CD4-positive, alpha-beta T cell treated with Interleukin-2 at 100 ng/mL for 4 hours (primary cell): ENCODE measurements at places on chromosomes 2 and 18.
A peak's percentile ranks its signal among the peaks of the same experiment; 100 is the strongest.

DNA sequence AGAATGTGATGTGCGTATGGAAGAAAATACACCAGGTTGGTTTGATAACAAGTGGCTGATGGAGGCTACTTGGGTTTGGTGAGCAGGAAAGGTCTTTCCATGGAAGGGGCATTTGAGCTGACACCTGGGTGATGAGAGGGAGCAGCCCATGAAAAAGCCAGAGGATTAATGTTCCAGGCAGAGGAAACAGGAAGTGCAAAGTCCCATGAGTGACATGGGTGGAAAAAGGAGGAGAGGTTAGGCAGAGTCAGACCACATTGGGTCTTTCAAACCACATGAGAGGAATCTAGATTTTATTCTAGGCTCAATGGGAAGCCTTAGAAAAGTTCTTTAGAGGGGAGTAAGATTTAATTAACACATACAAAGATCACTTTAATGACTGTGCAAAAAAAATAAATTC lies 195.7 kb downstream of the LRATD1 start:
- DNase-seq, result no peak

DNA sequence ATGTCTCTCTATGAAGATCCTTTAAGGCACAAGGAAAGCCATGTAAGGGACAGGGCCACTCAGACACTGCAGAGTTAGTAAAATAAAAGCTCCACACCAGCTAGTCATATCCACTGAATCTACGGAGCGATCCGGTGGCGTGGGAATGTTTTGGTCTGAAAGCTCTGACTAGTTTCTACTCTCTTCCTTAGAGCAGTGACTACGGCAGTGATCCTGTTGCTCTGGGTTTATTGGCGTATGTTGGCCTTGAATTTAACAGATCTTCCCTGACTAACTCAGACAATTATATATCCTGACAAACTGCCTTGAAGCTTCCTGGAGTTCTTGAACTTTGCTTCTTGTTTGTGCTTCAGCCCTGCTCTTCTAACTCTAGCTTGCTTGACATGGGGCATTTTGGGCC lies 115.3 kb upstream of the FZD5 start:
- DNase-seq, result no peak

DNA sequence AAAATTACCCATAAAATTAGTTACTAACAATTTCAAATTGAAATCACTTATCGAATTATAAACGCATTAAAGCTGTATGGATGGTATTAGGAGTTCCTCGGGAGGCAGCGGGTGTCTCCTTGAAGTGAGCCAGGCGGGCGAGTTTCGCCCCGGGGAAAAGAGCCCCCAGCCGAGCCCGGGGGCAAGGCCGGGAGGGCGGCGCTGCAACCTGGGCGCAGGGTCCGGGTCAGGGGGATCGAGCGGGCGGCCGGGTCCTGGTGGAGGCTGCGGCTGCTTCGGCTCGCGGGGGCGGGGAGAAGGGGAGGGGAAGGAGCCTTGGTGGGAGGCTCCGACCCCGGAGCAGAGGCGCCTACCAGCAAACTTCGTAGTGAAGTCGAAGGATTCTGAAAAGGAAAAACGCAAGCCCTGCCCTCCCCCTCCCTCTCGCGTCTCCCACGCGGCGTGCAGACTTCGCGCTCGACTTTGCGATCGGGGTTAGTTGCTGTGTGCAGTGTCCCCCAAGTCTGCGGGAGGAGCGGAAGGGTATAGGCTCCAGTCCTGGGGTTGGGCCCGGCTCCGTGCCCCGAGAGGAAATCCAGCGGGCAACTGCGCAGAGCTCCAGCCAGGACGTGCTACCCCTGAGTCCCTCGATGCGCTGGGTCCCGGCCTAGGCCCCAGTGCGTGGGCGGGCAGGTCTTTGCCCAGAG lies 140.8 kb downstream of the MEIS1 start:
- no peak for DNase-seq

- DNase-seq, result no peak
Observed at GRCh38 chr18:23632615-23633014, 30.1 kb downstream of the ANKRD29 start.

DNA sequence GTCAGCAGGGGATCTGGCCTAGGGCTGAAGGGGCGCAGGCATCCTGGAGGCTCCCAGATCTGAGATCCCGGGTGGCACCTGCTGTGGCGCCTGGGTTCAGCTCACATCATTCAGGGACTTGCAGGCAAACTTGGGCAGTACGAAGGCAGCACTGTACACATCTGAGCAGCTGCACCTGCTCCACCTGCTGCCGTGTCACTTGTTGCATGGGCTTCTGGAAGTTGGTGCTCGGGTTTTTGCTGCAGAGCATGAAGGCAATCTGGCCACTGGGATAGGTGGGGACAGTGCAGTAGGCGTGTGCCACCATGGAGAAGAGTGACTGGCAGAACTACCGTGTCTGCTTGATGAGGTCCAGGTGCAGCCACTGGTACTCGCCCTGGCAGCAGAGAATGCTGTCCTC lies 48.6 kb downstream of the UGGT1 start:
- DNase-seq, result no peak

DNA sequence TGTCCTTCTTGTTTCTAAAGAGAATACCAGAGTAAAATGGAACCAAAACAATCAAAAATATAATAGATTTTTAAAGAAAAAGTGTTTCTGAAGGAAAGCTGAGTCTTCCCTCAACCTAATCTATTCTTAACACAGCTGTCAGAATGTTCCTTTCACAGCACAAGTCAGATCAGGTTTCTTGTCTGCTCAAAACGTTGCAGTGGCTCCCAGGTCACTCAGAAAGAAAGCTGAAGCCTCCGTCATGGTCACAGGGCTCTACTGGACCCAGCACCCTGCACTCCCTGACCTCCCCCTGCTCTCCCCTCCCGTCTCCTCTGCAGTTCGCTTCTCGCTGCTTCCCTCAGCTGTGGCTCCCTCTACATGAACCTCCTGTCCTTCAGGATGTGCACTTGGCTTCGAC lies 90.7 kb upstream of the PTPRM start:
- DNase-seq, result no peak

GRCh38 chr2:234771980-234772732 lies 179.7 kb upstream of the SH3BP4 start:
- DNase-seq, result no peak

DNA sequence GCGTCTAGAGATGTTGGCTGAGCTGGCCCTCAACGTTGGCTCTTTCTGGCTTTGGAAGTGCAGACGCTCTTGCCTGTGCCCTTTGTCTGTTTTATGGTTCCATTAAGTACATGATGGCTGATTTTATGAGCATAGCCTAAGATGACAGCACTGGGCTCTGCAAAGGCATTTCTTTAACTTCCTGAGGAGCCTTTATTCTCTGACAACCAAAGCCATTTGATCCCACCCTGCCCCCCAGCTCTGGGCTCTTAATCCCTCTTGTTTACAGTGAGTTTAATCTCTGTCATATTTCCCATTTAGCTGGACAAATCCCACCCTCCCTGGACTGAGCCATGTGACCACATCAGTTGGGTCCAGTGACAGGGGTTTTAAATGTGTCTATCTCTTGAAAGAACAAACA lies 195.9 kb downstream of the ACKR3 start:
- DNase-seq, result no peak

DNA sequence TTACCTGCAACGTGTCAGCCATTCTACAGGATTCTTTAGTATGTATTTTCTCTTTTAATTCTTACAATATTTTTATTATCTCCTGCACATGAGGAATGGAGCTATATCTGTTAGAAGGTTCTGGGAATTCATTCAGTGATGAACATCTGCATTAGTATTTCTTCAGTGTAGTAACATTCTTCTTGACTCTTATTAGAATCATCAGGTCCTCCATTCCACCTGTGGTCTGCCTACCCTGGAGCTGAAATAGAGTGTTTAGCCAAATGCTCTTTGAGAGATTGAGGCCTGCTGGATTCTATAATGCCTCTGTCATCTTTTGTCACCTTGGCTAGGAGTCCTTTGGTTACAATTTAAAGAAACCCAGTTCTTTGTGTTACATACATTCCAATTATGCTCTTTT lies 54.4 kb downstream of the RHBDD1 start:
- DNase-seq, result no peak

DNA sequence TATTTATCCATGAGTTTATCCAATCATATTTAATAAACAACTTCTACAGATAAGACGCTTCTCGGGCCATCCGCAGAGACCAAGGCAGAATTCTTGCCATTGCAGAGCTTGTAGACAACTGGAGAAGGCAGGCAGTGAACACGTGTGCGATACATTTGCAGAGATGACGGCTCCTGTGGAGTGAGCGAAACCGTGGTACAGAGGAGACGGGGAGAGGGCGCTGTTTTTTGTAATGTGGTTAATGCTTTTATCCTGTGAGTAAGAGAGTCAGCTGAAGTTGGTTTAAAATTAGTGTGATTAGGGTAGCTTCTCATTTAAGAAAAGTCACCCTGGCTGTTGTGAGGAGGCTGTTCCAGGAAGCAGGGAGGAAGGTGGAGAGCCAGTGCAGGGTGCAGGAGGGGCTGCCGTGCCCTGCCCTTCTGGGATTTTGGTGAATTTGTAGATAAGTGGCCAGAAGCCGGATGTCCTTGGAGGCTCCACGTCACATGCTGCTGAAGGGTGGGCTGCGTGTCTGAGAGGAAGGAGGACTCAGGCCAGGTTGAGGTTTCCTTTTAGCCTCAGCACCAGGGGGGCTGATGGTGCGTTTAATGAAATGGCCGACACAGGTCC lies 151.4 kb downstream of the SNTG2 start:
- DNase-seq, result no peak

- DNase-seq, result no peak
Observed at GRCh38 chr18:4639628-4640310, 184.7 kb upstream of the DLGAP1 start.

GRCh38 chr18:44938720-44939665 lies 258.3 kb downstream of the SETBP1 start:
- no peak for DNase-seq

DNA sequence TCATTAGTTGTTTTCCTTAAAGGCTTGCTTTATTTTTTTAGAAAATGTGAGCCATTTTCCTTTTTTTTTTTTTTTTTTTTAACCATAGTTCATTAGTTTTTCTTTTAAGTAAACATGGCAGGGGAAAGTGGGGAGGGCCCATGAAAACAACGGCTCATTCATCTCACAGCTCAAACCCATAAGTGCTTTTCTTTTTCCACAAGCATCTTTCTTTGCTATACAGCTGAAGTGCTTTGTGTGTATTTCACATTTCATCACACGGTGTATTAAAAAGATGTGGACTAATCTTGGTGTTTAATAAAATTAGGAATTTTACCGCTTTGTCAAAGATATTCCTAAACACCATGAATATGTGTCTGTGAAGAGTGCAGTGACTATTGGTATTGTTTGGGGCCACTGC lies 41.6 kb downstream of the RHBDD1 start:
- DNase-seq, result no peak

GRCh38 chr18:64103986-64104385 lies 44.9 kb downstream of the LINC00305 start:
- no peak for DNase-seq

- peak; percentile 25 for DNase-seq
Observed at GRCh38 chr18:63152791-63153190, 166.8 kb downstream of the BCL2 start.

GRCh38 chr2:120442923-120443571 lies 97.1 kb downstream of the INHBB start:
- DNase-seq, result no peak

GRCh38 chr2:23586741-23587306 lies 201.8 kb downstream of the KLHL29 start:
- DNase-seq, result no peak

- peak; percentile 74 for DNase-seq
Observed at GRCh38 chr18:62183578-62184195, 3.2 kb downstream of the PIGN start.

DNA sequence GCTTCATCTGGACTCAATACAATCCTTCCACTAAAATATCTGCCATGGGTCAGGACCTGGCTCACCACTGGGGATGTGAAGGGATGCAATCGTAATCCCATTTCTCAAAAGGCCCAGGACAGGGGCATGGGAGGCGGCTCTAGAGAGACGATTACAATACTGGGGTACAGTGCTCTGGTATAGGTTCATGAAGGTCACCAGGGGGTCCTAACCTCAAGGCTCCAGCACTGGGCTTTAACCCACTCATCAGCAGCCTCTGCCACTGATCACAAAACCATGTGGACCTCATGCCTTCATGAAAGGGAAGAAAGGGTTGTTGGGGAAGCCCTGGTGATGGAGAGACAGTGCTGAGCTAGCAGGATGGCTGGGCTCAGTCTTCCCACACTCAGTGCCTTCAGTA lies 48.8 kb downstream of the ADD2 start:
- DNase-seq, result no peak

DNA sequence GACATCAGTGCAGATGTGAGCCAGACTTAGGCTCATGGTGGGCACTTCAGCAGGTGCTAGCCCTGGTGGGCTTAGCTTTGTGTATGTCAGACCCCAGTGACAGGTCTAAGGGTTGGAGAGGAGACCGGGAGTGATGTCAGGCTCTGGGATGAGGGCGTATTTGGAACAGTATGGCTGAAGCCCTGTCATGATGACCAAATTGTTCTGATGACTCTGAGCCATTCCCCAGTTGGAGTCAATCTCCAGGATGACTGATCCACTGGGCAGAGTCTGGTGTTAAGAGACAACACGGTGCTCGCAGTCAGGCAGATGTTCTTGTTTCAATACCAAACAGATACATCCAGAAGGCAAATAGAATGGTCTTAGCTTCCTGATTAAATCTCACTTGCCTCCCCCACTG lies 241.5 kb downstream of the SOX11 start:
- DNase-seq, result no peak

- DNase-seq, result no peak
Observed at GRCh38 chr2:240920783-240921231, 14.7 kb downstream of the CROCC2 start.

- peak; percentile 69 for DNase-seq
Observed at GRCh38 chr2:70043252-70043875, 43.9 kb upstream of the PCBP1 start.

DNA sequence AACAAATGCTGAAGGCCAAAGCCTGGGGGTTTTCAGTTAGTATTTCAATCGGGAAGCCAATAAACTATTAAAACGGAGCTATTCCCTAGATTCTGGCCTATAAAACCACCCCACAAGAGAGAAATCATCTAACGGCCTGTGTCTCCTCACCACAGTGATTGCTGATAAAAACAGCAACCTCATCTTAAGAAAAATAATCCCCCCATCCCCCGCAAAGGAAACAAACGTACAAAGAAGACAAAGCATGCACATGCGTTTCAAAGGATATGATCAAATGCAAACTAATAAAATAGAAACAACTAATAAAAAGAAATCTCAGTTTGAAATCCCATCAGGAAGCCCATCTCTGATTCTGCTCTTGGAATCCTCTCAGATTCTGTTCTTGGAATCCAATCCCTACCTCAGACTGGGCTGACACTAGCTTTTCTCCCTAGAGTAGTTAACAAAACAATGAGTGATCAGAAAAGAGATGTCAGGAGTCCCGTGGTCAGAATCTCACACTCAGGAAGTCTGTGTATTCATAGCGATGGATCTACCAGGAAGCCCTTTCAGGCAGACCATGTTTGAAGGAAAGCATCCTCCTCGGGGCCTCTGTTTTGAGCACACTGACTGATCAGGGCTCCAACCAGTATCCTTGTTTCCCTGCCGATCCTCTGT lies 150.7 kb downstream of the THADA start:
- no peak for DNase-seq

DNA sequence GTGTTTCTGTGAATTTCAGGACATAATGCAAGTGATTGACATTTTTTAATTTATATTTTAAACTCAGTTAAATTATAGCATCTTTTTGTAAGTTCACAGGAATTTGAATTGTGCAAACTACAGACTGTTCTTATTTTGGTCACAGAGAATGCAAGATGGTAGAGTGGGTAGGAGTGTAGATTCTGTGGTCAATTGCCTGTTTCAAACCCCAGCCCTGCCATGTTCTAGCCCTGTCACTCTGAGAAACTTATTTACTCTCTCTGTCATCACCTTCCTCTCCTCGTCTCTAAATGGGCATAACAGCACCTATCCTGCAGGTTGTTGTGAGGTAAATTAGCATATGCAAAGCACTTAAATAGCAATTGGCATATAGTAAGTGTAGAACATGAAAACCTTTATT lies 879.8 kb downstream of the CPS1 start:
- DNase-seq, result no peak
